ENCODE measurements at places on chromosomes 16 and 17.

GRCh38 chr17:80751946-80752581 lies 207.4 kb downstream of the RPTOR start:
- DNase-seq, result no peak

DNA sequence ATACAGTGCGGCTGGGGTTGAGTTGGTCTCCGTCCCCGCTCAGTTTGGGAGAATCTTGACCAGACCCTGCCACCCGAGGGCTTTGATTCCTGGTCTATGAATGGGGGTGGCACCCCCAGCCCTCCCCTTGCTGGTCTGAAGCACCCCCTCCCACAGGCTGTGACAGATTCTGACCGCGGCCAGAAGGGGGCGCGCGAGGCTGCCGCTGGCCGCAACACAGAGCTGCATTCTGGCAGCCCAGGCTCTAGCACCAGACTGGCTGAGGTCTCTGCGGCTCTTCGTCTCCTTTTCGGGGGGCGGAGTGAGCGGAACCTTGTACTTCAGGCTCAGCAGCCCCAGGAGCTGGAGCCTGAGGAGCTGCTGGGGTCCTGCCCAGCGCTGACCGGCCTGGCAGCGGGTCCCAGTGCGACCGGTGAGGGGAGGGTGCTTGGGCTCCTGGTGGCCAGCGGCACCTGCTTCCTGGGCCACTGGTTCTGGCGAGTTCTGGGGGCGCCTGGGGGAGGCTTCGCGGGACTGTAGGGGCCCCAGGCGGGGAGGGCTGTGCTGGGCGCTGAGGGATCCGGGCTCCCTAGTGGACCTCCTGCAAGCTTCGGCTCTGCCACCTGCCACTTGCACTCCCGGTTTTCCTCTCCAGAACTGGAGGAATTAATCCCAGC lies 1011.6 kb downstream of the KCNJ18 start:
- no peak for DNase-seq

- no peak for DNase-seq
Measured at GRCh38 chr16:77373726-77374125, 61.1 kb downstream of the ADAMTS18 start.

GRCh38 chr17:72588961-72589360 lies 468.1 kb downstream of the SOX9 start:
- DNase-seq, result peak; percentile 93

DNA sequence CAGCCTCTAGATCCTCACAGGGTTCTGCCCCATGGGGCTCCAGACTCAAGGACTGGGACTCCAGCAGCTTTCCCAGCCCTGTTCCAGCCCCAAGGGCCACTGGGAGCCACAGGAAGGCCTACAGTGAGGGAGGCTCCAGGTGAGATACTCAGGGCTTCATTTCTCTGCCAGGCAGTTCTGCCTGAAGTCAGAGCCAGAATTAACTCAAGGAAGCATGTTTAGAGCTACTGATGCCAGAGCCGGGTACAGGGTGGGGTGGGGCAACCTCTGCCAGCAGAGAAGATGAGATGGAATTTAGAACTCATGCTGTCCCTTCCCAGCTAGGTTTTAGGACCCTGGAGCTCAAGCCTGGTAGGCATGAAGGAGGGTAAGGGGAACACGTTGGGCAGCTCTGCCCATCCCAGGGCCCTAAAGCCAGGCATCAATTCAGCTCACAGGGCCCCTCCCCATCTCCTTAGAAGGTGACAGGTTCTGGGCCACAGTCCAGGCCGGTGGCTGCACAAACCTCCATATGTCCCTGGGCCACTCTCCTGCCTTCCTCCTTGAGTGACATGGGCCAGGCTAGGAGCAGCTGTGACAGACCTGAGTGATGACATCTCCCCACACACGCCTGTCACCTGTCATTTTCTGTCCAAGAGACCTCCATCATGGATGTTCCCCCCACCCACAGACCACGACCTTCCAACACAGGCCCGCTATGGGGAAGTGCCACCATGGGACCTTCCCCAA lies 24.5 kb upstream of the SPPL2C start:
- DNase-seq, result no peak

- no peak for DNase-seq
Measured at GRCh38 chr16:82945420-82946101, 318.8 kb downstream of the CDH13 start.

GRCh38 chr17:2125013-2125535 lies 70.2 kb downstream of the HIC1 start:
- no peak for DNase-seq

DNA sequence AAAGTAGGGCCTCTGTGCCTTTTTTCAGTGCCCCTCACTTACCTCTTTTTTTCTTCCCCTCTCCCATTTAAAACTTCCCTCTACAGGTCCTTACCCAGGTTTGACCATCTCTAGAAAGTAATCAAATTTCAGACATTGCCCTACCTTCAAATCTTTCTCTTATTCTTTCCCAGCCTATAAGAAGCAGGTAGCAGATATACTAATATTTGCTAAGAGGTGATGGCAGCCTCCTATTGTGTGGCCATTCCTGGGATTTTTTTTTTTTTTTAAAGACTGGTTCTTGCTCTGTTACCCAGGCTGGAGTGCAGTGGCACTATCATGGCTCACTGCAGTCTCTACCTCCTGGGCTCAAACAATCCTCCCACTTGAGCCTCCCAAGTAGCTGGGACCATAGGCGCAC lies 111.1 kb upstream of the HAS3 start:
- DNase-seq, result peak; percentile 1

GRCh38 chr17:17057057-17057551 lies 14.8 kb downstream of the MPRIP start:
- DNase-seq, result peak; percentile 30

- DNase-seq, result no peak
Measured at GRCh38 chr16:29307598-29308507, 98.7 kb downstream of the NPIPB11 start.

DNA sequence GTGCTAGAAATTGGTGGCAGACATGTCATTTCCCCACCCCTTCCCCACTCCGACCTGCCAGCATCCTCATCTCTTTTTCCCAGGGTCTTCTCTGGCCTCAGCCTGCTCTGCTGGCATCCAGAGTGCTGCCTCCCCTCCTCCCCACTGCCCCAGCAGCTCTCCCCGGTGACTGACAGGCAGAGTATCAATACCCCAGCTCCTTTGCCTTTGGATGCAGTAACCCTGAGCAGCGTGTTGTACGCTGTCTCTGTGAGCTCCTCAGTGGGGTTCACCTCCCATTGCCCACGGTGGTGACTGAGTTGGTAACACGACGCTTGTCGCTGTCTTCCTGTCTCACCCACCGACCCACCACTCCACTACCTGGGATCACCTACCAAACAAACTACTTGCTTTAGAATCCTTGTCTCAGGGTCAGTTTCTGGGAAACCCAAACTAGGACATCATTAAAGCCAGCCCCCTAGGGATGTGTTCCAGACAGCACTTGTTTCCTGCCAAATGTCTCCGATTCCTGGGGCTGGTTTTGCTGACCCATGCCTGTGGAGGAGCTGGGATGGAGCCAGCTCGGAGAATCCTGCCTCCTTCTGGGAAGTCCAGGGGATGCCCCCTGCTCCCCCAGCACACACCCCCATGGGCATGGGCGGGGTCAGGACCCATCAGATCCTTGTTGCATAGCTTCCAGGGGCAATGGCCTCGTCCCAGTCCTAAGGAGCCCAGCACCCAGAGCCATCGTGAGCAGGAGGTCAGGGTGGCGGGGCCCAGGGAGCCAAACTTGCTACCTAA lies 8.3 kb upstream of the SBK1 start:
- peak; percentile 12 for DNase-seq

- DNase-seq, result no peak
Measured at GRCh38 chr17:47708864-47709541, 15.0 kb downstream of the TBKBP1 start.

- no peak for DNase-seq
Measured at GRCh38 chr17:57666946-57667345, 78.2 kb downstream of the CCDC182 start.

DNA sequence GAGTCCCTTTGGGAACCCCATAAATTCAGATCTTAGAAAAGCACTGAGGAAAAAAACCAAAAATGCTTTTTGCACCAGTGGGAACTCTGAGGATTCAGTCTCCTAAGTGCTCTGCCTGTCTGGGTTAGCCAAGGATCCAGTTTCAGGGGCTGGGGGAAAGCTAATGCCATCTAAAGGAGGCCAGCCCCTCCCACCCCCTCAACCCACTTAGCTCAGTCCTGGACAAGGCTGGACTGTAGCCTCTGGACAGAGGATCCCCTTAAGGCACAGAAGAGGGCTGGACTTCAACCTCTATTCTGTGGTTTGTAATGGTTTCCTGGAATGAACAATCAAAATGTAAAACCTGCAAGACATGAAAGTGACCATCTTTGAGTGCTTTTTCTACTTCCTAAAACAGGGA lies 356.1 kb upstream of the ZFHX3 start:
- peak; percentile 24 for DNase-seq

DNA sequence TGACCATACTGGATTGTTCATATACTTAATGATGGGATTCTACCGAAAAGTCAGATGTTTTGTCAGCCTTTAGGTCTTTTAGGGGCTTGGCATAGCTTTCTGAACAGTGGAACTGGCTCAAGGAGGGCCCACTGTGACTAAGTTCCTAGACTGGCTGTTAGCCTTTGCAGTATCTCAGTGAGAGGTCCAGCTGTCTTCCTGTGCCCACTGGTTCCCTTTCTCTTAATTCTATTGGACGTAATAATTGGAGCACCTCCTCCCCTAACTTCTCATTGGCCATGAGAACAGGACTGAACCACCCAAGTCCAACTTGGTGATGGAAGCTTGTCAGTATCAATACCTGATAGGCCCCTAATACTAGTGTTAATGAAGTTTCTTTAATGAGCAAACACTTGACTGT lies 13.5 kb downstream of the KPNA2 start:
- DNase-seq, result peak; percentile 30

DNA sequence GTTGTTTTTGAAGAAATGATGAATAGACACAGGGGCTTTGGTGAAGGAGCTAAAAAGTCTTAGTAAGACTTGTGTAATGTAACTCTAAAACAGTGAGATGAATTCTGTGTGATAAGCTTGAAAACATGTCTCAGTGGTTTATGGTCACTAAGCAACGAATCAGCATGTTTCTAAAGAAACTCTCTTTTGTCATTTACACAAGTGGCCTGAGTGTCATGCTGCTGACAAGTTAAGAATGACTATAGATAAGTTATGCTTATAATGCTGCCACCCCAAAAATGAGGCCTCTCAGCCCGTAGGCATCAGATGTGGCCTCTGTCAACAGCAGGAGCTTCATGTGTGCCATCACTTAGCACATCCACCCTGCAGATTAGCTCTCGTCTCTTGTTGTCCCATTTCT lies 8.7 kb downstream of the COX10 start:
- no peak for DNase-seq

- DNase-seq, result no peak
Measured at GRCh38 chr17:67435122-67435521, 58.0 kb downstream of the PITPNC1 start.

DNA sequence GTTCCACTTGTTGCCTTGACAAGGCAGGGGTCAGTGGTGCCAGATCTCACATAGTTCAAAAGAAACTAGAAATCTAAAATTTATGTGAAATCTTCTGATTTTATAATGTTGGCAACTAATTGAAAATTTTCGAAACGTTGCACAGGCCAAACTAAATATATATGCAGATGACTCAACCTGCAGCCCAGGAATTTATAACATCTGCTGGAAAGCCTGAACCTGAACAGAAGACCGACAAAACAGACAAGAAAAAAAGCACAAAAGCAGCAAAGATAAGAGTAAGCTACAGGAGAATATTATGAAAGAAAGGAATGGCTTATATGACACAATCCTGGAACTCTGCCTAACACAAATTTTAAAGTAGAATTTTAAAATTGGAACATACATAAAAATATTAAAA lies 207.6 kb downstream of the CEP112 start:
- DNase-seq, result no peak

GRCh38 chr17:68587847-68588246 lies 13.3 kb downstream of the FAM20A start:
- DNase-seq, result no peak

GRCh38 chr16:61820398-61820797 lies 215.8 kb downstream of the CDH8 start:
- no peak for DNase-seq

DNA sequence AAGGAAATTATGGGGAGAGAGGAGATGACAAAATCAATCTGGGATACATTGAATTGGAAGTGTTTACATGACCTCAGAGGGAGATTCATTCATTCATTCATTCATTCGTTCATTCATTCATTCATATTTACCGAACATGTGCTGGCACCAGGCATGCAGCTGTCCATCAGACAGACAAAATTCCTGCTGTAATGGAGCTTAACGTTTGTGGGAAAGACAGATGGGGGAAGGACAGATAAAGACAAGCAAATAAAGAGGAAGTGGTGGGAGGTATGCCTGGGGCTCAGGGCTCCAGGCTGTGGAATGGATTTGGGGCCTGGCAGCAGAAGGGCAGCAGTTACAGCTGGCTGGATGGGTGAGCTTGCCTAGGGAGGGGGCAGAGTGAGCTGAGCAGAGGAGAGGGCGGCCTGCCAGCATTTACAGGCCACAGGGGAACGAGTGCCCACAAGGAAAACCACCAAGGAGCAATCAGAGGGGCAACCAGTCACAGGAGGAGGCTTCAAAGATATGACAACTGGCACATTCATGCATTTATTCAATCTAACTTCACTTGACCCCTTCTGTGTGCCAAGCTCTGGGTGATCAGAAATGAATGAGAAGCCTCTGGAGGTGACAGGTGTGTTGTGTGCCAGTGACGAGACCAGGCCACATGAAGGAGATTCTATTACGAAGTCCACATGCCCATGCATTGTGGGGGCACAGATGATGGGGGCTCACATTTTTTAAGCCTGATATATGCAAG lies 48.5 kb downstream of the ARHGAP27 start:
- DNase-seq, result peak; percentile 27

DNA sequence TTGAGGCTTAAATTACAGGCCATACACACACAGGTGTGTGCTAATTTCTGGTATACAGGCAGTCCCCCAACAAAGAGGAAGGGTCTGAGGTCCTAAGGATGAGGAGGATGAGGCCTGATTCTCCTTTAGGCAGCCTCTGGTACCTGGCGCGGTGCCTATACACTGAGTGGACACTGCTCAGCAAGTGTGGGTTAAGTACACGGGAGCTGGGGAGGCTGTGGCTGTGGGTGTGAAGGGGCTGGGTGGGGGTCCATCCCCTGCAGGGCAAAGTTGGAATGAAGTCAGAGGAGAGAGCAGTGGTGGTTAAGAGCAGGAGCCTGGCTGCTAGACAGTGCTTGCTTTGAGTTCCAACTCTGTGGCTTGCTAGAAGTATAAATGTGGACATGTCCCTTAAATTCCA lies 10.9 kb downstream of the MRM1 start:
- no peak for DNase-seq

DNA sequence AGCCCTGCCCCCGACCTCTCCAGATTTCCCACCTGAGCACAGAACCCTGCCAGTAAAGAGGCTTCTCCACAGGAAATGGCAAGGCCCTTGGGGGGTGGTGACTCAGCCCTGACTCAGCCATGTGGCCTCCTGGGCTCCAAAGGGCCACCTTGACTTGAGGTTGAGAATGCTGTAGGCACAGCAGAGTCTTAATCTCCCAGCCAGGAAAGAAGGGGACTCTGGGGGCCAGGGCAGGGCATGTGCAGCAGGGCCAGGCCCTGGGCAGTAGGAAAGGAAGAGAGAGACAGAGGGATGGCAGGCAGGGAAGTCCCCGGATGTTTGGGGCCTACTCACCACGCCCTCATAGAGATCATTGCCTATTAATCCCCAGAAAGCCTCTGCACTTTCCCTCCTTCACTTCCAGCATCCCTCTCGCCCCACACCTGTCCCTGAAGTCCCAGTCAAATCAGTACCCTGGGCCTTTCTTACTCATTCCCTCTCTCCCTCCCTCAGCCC lies 4.8 kb upstream of the ITGA3 start:
- peak; percentile 87 for DNase-seq

- peak; percentile 95 for DNase-seq
Measured at GRCh38 chr17:72416054-72416675, 295.3 kb downstream of the SOX9 start.
